ENCODE measurements at places on chromosomes 5 and 9. TPM values are rescaled to one million over a fixed set of nuclear protein-coding genes. Genes with fewer than 3 reads are reported as not detected.

The IL31RA gene
- total RNA-seq: not detected

The NSG2 gene
- not detected for total RNA-seq

The WDR70 gene
- total RNA-seq: 18.2 TPM

The RAB24 gene
- total RNA-seq: 69.2 TPM

The NTNG2 gene
- 3.5 TPM for total RNA-seq

The ZDHHC11 gene
- total RNA-seq: 12.7 TPM

The OTULINL gene
- 0.27 TPM for total RNA-seq

The FOXD1 gene
- total RNA-seq: 0.11 TPM

The ANKRD18B gene
- total RNA-seq: 0.80 TPM

The SNX24 gene
- 13.4 TPM for total RNA-seq

The FAM200C gene
- total RNA-seq: 8.8 TPM

The TGFBI gene
- total RNA-seq: 9.0 TPM

The ARID3C gene
- total RNA-seq: 0.27 TPM

The LCN1 gene
- total RNA-seq: not detected

The IL4 gene
- not detected for total RNA-seq

The ITGA1 gene
- total RNA-seq: 2.9 TPM

The MTAP gene
- 21.5 TPM for total RNA-seq

The DDX4 gene
- not detected for total RNA-seq

DNA sequence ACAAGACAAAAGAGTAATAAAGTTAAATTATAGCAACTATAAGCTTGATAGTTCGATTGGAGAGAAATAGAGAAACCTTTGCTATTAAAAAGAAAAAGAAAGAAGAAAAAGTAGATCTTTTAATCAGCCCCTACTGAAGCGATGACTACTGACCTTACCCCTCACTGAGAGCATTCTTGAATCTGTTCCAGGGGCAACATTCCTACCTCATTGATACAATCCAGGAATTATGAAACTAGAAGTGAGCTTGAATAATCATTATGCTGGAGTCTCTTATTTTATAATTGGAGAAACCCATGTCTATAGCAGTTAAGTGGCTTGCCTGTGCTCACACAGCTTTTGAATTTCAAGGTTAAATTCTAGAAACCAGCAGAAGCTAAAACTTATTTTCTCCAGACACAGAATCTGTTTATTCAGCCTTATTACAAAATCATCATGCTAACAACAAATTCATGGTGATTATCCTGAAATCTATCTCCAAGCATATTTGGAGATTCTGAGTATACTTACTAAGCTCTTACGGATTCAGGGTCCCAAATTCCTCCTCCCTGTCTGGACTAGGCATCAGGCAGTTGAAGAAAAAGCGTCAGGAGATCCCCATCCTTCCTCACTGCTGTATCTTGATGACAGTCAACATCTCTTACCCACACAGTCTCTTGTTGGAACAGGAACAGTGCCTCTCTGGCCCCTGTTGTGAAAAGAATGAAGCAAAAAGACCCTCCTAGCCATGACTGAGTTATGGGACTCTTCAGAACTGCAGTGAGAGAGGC lies 547.6 kb upstream of the WWC1 start:
- DNase-seq: no peak

- no peak for DNase-seq
Observed at GRCh38 chr9:91898451-91899218, 51.4 kb downstream of the ROR2 start.

GRCh38 chr9:99626426-99626825 lies 195.3 kb upstream of the NR4A3 start:
- DNase-seq: no peak

GRCh38 chr5:68449380-68449779 lies 233.8 kb downstream of the PIK3R1 start:
- DNase-seq: no peak

GRCh38 chr5:68173007-68173406 lies 42.5 kb upstream of the PIK3R1 start:
- DNase-seq: no peak

DNA sequence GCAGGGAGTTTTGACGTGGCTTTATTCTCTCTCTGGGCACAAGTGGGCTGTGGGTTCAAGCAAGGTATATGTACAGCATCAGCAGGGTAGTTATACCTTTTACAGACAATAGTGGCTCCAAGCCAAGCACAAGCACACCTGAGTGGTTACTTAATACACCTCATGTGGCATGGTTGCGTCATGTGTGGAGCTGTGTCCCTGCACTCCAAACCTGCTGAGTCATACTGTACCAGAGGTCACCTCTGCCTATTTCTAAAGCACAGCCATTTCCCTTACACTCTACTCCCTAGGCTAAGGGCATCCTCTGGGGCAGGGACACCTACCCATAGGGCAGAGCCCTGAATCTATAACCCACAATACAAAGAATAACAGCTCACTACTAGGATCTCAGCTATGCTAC lies 147.3 kb downstream of the OSTF1 start:
- DNase-seq: no peak

DNA sequence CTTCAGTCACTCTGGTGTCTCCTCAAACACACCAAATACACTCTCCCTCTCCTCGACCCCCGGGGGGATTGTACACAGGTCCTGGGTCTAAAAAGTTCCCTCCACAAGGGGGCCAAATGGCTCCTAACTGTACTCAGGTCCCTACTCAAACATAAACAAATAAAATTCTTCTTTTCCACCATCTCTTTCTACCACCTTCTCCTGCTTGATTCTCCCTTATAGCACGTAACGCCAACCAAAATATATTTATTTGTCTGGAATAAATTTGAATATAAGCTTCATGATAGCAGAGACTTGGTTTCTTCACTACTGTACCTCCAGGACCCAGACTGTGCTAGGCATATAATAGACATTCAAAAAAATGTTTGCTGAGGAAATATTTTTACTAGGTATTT lies 21.4 kb downstream of the ZNF608 start:
- DNase-seq: no peak

DNA sequence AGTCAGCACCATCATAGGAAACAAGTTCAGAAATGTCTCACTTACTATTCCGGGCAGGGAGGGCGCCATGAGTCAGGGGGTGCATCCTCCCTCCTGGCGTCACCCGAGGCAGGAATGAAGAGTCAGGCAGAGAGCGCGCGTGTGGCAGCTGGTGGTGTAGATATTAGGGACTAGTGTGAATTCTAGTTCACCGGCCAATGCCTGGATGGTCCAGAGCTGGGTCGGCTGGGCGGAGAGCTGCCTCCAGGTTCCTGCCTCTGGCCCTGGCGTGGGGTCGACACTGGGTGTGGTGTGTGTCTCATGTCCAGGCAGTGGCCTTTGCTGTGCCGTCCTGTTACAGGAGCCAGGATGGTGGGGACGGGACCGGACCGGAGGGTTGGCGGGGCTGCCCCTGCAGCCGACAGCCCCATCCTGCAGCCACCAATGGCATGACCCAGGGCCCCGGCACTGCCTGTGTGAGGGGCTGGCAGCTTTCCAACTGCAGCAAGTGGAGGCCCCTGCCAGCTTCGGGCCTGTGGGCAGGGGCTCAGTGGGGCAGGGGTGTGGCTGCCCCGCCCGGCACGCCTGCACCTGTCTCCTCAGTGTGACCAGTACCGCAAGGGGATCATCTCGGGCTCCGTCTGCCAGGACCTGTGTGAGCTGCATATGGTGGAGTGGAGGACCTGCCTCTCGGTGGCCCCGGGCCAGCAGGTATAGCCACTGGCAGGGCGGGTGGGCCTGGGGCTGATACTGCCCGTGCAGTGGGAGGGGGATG lies 9.1 kb downstream of the DIPK1B start:
- DNase-seq: no peak

DNA sequence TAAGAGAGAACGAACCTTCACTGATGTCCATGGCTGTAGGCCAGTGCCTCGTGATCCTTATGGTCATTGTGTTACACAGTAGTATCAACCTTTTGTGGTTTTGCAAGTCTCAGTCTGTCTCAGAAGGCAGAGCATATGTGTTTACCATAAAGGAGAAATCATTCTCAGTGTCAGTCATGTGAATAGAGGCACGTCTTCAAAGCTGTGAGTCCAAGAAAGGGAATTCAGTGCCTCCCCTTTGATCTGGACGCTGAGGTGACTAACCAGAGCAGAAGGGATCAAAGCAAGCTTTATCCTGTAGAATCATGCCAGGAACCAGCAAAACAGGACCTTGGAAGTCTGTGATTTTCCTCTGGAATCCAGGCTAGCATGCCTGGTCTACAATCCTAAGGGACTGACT lies 433.9 kb downstream of the DNAH5 start:
- DNase-seq: no peak

GRCh38 chr5:40554813-40555212 lies 124.9 kb upstream of the PTGER4 start:
- DNase-seq: no peak

- DNase-seq: no peak
Observed at GRCh38 chr9:72006501-72006900, 53.9 kb downstream of the C9orf57 start.

DNA sequence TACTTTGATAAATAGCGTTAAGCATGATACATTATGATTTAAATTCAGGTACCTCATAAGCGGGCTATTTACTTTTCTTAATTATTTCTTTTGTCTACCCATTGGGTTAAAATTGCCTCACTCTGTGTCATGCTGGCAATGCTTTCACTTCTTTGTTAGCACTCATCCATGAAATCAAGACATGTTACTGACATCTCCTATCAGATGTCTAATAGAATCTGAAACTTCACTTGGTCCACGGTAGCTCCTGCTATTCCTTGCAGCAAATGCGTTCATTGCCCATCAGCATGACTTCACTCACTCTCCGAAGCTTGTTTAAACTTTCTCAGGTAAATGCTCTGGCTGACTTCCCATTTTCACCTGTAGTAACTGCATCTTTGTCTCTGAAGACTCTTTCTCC lies 193.5 kb upstream of the EDIL3 start:
- no peak for DNase-seq

- DNase-seq: peak; percentile 35
Observed at GRCh38 chr5:171386861-171387344, 746 bp upstream of the NPM1 start.

GRCh38 chr5:151958111-151958510 lies 33.5 kb upstream of the GLRA1 start:
- DNase-seq: peak; percentile 23

- peak; percentile 17 for DNase-seq
Observed at GRCh38 chr9:126853667-126854066, 6.8 kb upstream of the ZBTB34 start.

DNA sequence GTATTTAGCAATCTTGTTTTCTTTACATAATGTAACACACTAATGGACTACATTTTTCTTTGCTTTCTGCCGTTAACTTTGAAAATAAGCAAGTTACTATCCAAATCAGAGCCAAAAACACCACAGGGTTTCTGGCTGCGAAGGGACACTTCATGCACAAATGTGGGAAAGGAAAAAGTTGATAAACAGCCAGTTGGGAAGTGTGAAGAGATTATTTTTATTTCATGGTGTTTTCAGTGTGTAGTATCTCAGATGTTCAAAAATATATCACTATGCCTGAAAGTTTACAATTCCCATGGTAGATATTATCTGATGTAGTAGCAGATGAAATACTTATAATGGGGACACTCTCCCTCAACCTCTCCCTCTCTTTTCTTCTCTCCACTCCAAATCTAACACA lies 135.3 kb downstream of the CETN3 start:
- no peak for DNase-seq

GRCh38 chr5:14341571-14342230 lies 198.6 kb downstream of the TRIO start:
- no peak for DNase-seq

- DNase-seq: no peak
Observed at GRCh38 chr9:35470894-35471293, 19.0 kb upstream of the RUSC2 start.

DNA sequence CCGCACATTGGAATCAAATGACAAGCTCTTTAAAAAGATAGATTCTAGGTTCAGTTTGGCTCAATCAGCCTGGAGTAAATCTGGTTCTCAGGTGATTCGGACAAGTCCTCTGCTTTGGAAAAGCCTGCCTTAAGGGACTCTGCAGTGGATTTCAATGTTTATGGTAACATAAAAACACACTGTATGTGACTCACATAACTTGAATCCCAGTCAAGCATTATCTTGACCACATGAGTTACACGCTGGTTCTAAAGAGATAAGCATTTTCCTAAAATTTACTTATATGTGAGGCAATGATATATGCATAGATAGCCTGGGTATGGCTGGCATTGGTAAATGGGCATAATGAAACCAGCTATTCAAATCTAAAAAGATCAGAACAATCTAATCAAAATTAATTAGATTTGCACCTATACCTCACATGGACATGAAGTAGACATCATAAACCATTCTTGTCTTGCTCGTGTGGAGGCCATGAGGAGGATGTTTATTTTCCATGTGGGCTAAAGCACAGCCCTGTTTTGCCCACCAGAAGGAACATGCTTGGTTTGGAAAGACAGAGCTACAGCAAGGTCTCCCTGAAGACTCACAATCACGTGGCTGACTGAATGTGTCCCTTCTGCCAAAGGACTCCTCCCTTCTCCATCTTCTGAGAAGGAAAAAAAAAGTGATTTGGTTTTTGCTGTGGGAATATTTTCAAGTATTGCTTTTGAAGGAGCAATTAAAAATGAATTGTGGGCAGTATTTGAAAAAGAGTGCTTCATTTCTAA lies 351.7 kb downstream of the DIRAS2 start:
- no peak for DNase-seq

GRCh38 chr9:92603100-92603499 lies 66.8 kb downstream of the IPPK start:
- no peak for DNase-seq

GRCh38 chr5:32600054-32600622 lies 14.8 kb downstream of the SUB1 start:
- DNase-seq: no peak

DNA sequence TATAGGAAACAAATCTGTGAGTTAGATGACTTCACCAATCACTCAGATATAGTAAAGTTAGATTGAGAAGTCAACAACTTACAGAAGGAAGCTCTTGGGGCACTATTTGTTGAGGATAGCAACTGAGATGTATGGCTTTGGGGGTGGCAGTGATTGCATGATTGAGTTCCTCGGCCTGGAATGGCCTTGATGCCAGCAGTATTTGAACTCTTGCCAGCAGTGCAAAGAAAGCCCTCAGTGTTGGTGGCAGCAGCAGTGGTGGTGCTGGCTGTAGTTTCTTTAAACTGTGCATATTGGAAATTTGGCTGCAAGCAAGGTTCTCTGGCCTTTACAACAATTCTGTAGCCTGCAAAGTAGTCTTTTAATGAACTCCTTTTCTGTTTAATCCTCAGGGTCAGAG lies 41.4 kb upstream of the PJA2 start:
- no peak for DNase-seq

DNA sequence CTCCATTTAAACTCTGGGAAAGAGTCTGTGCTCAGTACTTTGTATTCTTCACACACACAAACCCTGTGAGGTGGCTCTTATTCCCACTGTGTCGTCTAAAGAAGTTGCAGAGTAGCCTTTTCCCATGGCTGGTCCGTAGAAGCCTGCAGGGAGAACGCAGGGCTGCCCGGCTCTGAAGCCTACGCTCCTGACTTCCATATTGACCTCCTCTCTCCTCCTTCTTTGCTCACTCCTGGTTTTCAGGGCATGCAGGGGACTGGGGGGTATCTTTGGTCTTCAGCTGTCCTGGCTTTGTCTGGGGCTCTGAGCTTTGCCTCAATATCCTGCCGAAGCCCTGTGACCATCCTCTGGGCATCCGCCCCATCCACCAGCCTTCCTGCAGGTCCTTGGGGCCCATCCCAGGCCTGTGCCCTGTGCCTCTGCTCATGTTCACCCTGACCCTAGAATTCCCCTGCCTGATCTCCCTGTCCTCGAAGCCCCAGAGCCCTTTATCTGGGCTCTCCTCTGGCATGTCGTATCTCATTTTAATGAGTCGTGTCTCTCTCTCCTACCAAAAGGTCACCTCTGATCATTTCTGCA lies 83.8 kb upstream of the FSTL4 start:
- no peak for DNase-seq

GRCh38 chr9:109118808-109119438 lies 824 bp downstream of the TMEM245 start:
- DNase-seq: peak; percentile 31

All from cardiac muscle cell (in vitro differentiated cells and primary cell).